ENCODE measurements at places on chromosomes 5 and 9.

DNA sequence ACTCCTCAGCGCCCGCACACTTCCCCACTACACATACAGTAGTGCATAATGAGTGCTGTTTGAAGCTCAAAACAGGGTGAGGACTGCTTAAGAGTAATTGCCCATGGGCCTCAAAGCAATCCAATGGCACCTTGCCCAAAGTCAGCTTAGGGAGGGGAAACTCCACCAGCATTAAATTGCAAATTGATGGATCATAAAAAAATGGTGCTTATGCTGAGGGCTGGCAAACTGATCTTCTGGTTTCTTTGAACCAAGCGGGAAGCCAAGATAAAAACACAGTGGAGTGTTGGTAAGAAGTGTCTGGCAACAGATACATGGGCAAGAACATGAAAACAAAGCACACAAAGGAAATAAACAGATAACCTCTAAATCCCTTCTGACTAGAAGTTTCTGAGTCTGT lies 28.0 kb downstream of the TLE1 start:
- no peak for DNase-seq

DNA sequence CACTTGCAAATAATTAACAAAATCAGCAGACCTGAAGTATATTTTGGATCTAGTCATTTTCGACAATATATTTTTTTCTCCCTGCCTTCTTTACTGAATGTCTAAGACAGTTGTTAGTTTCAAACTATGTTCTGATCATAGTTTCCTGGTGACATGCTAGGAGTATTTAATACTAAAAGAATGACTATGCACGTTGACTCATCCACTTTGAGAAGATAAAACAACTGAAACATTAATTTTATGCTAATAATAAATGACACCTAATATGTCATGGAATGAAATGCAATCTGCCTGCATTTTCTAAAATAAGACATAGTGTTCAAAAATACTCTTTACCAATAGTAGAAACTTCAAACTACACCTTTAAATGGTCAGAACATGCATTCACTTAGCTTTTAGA lies 2123.7 kb upstream of the C9orf72 start:
- DNase-seq = no peak

- no peak for DNase-seq
These were observed 253.6 kb downstream of the MAST4 start for GRCh38 chr5:66849803-66850202.

DNA sequence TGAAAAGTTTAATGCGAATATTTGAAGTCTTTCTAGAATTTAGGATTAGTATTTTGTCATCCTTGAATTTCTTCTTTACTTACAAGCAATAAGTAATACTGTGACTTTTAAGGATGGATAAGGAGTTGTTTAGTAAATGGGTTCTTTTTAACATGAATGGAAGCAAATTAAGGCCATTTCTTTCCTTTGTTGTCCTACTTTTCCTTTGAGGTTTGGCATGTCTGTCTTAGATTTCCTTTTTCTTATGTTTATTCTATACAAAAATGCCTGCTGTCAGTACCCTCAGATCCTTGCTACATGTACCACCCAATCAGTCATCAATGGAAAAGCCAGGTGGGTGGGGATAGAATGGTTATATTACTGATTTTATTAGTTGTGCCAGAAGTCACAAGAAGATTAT lies 10.2 kb downstream of the STX17 start:
- no peak for DNase-seq

- DNase-seq = no peak
These were observed 34.0 kb upstream of the SPDL1 start for GRCh38 chr5:169549453-169550100.

DNA sequence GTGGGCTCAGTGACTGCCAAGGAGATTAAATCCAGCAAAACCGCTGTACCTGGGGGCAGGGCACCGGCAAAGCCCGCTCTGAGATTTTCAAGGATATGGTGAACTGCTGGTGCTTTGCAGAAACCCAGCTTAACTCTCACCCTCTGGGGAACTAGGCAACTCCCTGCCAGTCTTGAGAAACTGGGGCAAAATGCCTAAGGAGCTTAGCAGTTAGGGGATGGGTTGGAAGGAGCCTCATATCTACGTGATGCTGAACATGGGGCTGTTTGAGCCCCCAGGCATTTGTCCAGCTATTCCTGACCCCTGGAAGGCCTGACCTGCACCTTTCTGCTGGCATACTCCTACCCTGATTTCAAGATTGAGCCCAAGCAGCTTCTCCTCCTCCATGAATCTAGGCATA lies 108.6 kb upstream of the TBC1D2 start:
- no peak for DNase-seq

DNA sequence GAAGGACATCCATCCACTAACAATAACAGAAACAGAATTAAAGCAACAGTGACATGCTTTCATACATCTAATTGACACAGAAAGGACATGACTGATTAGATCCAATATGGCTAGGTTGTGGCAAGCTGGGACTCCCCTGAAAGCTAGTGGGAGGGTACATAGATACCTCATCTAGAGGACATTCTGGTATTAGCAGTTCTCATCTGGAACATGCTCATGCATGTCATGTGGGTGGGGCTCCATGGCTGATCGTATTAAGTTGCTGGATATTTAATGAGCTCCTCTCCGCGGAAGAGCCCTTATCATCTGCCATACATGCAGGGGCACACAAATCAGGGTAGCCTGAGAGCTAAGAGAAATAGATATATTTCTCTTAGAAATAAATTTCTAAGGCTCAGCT lies 358.9 kb downstream of the ICE1 start:
- DNase-seq = no peak

DNA sequence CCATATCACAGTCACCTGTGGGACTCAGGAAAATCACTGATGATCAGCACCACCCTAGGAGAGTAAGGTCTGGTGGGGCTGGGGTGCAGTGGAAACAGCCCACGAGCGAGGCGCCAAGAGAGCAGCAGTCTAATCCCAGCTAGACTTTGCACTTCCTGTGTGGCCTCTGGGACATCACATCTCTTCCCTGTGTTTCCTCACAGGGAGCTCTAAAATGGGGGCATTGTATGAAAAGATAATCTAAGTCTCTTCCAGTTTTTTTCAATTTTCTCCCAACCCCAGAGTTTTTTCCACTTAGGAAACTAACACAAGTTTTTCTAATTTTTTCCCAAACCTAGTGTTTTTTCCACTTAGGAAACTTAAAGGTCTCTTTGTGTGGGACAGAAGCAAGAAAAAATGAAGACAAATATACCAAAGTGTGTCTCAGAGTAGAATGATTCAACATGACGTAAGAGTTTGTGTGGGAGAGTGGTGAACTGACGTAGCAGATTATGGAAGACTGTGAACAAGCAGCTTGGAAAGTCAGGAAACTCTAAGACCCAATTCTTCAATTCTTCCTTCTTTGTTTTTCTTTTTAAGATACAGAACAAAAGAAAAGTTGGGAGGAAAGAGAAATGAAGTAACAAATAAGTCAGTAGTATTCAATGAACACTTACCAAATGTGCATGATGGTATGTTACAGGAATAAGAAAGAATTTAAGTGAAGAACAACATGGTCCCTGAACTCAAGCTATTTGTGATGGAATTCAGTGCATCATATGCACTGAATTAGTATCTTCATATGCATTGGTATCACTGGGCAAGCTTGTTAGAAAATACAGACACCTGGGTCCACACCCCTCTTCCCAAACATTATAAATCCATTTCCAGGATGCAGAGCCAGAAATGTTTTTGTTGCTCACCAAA lies 51.3 kb downstream of the LHFPL2 start:
- DNase-seq = no peak

GRCh38 chr5:32325062-32325461 lies 12.3 kb upstream of the MTMR12 start:
- no peak for DNase-seq

GRCh38 chr9:93200989-93201334 lies 17.0 kb downstream of the WNK2 start:
- DNase-seq = no peak

GRCh38 chr9:69391946-69392345 lies 66.9 kb downstream of the ENTREP1 start:
- DNase-seq = no peak

DNA sequence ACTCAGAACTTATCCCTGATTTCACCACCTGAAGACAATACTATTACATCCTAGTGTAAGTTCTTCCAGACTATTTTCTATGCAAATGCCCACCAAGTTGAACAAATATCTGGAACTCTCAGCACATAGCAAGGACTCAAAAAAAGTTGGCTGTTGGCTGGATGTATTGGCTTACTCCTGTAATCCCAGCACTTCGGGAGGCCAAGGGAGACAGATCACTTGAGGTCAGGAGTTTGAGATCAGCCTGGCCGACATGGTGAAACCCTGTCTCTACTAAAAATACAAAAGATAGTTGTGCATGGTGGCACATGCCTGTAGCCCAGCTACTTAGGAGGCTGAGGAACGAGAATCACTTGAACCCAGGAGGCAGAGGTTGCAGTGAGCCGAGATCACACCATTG lies 15.0 kb upstream of the VPS13A start:
- DNase-seq = no peak

DNA sequence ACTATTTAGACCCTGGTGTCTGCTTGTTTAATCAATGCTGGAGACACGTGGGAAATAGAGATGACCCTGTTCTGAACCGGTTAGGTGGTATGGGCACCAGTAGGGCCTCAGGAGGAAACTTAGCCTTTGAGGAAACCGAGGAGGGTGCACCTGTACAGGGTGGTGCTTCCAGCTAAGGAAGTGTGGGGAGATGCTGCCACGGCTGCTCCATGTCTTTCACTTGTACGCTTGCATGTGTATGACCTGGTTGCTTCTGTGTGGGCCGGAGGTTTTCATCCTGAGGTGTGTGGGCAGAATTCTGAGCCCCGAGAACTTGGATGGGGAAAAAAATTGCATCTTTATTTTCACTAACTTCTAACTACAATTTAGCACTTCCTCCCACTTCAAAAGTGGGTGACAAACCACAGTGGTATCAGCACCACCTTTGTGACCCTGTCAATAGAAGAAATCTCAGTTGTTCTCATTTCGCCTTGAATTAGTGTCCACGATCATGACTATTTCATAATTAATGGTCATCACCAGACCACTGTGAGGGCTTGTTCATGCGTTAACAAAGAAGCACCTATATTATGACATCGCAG lies 99.8 kb upstream of the SPATA31C2 start:
- no peak for DNase-seq

DNA sequence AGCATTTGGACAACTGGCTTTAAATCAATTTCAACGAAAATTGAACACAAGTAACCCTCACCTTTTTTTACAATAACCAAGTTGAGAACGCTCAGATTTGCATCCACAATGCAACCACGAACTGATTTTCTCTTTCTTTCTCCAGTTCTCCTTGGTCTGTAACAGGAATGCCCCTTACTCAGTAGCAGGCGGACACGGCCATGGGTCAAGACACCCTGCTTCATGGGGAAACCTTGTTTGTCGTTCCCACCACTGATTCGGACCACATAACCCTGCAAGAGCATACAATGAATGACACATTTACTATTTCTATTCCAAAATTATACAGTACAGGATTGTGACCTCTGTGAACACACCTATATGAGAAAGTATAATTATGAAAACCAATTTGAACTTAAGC lies 1.4 kb downstream of the RPS6 start:
- no peak for DNase-seq

DNA sequence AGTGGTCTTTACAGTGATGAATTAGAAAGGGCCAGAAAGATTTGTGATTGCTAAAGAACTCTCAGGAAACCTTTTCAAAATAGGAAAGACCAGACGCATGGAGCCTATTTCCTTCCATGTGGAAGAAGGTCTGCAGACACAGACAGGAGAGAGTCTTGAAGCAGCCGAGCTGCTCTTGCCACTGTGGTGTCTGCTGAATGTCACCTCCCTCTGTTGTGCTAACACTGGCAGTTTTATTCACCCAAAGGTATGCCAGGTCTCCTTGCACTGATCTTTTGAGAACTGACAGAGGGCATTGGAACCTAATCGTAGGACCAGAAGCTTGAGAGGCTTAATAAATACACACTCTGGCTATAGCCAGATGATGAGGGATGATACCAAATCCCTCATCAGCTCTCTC lies 108.7 kb downstream of the SREK1 start:
- DNase-seq = no peak

DNA sequence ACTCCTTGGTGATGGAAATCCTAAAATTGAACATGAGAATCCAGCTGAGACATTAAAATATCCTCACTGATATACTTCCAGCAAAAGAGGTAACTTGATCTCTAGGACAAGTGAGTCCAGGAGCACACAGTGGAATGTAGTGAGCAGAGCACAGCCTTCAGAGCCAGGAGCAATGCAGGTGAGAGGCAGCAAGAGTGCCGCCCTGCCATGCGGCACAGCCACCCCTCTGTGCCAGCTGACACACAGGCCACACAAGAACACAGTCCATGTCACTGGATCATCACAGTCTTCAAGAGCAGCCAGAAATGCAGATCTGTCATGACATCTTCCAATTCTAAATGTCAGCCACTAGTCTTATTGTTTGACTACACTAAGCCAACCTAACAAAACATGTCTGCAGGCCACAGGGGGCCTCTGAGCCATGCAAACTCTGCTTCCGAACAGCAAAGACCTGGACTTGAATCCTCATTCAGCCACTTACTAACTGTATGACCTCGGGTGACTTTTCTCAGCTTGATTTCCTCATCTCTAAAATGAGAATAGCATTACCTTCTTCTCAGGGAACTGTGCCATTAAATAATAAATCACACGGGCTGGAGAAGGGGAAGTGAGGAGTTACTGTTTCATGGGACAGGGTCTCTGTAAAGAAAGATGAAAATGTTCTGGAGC lies 47.0 kb downstream of the CCDC125 start:
- DNase-seq = no peak

- DNase-seq = no peak
These were observed 52.6 kb upstream of the SUSD3 start for GRCh38 chr9:93005876-93006275.

- peak; percentile 64 for DNase-seq
These were observed 2019.9 kb downstream of the MAT2B start for GRCh38 chr5:165525271-165525670.

DNA sequence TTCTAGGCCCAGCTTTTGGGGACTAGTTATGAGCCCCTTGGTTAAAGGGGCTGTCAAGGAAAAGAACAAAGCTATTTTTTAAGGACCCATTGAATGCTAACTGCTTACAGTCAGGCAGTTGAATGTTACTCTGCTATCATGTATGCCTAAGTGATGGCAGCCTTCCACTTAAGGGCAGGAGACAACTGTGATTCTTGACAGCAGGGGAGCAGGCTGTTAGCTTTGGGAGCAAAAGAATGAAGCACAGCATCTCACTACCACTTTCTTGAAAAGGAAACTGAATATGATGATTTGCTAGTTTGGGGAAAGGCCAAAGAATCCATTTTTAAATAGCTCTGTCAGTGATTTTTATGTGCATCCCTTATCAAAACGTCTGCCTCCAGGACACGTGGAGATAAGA lies 221.6 kb downstream of the SH3GL2 start:
- DNase-seq = no peak

DNA sequence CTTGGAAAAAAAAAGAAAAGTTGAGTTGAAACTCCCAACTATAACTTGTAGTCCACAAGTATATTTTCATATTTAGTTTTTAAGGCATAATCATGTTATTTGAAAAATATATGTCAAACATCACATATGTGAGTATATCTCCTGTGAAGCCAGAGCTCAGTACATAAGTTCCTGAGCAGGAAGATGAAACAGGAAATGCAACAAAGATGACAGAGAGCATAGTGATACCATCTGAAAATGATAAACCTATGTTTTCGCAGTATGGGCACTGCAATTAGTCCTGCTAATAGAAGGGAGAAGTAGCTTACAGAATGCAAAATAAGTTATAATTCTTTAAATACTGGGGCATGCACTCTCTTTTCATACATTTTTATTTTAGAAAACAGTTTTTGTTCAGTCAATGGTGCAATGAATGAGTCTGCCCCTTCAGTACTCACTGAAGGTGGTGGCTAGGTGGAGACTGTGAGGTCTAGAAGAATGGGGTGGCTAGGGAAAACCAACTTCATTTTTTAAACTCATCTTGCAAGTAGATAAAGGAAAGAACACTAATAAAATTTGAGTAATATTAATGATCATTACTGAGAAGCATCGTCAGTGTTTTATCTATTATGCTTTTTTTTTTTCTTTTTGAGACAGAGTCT lies 54.1 kb upstream of the FYB1 start:
- no peak for DNase-seq

Measured in SW 1271 (cell line).